ENCODE measurements at places on chromosomes 3 and 15.
A peak's percentile ranks its signal among the peaks of the same experiment; 100 is the strongest.

GRCh38 chr3:16765661-16766060 lies 119.1 kb upstream of the PLCL2 start:
- no peak for DNase-seq

GRCh38 chr3:66620296-66620695 lies 119.5 kb upstream of the LRIG1 start:
- DNase-seq: no peak

- no peak for DNase-seq
These were observed 3.6 kb downstream of the KAT2B start for GRCh38 chr3:20043825-20044224.

DNA sequence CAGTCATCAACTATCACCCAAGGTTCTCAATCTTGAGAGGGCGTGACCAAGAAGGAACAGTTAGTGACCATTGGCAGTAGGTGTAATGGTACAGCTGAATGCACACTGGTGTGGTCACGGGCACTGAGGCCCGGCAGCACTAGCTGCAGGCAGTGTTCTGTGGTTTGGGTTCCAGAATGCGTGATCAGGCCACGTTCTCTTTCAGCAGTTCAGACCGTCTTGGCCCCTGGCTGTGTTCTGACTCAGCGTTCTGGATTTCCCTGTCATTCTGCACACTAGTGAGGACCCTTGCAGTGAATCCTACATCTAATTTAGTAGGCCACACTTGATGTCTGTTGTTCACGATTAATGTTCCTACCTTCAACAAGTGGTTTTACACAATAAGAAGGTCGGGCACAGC lies 220.5 kb upstream of the SLCO3A1 start:
- DNase-seq: no peak

DNA sequence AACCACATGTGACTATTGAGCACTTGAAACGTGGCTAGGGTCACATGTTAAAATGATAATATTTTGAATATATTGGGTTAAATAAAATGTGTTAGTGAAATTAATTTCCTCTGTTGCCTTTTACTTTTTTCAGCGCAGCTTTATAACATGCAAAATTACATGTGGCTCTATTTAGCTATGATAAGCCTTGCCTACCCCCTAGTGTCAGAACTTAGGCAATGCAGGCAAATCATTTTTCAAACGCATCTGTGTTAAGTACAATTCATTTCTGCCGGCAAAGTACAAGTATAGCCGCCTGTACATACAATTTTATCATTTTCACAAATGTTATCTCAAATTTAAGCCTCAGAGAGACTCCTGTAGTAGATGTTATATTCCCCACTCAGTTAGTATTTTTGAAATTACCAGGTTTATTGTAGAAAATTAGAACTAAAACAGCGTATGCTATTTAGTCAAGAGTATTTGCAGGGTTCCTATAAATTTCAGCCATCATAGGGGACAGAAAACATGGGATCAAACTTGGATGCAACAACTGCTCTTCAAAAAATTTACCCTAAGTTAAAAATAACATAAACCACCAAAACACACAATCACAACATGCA lies 56.1 kb downstream of the TAFA4 start:
- DNase-seq: peak; percentile 21

- DNase-seq: no peak
These were observed 108.8 kb downstream of the MITF start for GRCh38 chr3:69848113-69848512.

GRCh38 chr3:64445109-64445943 lies 220.1 kb upstream of the PRICKLE2 start:
- DNase-seq: no peak

DNA sequence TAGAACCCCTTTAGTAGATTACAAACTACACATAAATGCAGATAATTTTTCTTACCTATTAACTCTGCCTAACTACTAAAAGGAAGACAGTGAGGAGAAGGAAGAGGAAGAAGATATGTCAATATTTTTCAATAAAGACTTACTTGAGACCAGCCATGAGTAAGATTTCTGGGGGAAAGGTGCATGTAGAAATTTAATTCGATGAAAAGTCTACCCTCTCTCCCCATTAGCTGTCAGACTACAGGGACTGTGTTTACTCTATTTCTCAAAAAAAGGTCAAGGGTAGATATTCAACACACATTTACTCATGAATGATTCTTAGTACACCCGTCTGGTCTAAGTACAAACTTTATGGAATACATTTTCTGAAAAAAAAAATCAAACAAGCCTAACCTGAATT lies 6.8 kb downstream of the TSPAN3 start:
- no peak for DNase-seq

- no peak for DNase-seq
These were observed 32.9 kb downstream of the CD200R1L start for GRCh38 chr3:112813723-112814171.

GRCh38 chr15:31305375-31305774 lies 21.3 kb upstream of the KLF13 start:
- no peak for DNase-seq

GRCh38 chr3:189014526-189014925 lies 157.2 kb upstream of the TPRG1 start:
- no peak for DNase-seq

- DNase-seq: no peak
These were observed 79.4 kb upstream of the CNTN3 start for GRCh38 chr3:74693696-74694393.

DNA sequence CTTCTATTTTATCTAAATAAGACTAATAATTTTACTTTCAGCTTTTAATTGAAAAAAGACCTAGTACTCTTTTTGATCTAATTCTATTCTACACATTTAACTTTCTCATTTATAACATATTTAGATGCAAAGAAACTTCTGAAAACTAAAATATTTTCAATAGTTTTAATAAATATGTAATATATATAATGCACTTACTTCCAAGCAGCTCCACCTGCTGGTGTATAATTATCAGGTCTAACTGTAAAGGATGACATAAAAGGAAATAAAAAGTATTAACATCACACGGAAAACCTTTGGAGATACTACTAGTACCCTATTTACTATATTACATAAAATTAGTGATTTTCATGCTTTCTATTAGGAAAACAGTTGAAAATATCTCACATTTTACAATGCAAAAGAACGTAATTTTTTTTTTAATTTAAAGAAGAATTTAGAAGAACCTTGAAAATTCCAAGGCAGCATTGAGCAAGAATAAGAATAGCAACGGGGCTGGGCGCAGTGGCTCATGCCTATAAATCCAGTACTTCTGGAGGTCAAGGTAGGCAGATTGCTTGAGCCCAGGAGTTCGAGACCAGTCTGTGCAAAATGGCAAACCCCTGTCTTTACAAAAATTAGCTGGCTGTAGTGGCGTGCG lies 10.2 kb downstream of the PLSCR5 start:
- DNase-seq: peak; percentile 4

DNA sequence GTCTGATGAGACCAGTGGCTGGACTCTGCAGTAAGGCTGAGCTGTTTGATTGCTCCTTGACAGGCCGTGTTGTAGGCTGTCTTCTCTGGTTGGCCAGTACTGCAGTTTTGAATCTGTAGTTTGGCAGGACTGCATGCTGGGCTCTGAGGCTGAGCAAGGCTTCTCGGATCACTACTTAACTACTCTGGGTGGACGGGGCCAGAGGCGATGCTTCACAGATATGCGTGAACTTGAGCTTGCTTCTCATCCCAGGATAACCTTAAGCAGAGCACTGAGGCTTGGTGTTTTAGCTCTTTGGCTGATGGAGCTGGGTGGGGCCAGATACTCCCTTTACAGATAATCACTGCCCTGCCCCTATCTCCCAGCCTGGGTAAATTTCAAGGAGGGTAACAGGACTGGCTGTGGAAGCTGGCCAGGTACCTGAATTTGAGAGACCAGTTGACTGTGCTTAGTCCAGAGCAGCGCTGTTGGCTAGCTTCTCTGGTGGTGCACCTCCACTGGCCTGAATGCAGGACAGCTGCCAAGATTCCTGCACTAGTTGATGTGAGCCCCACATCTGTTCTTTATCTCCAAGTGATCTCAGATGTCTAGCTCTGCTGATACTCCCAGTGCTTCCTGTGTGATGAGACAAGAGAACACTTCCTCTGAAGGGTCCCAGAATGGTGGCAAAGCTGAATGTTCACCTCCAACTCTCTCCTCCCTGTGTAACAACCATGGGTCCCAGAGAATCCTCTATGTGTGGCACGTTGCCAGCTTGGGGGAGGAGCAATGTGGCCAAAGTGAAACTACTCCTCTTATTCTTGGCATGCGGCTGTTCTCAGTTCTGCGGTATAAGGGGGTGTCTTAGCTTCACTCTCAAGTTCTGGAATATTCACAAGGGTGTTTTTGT lies 37.9 kb downstream of the RPL39L start:
- no peak for DNase-seq

DNA sequence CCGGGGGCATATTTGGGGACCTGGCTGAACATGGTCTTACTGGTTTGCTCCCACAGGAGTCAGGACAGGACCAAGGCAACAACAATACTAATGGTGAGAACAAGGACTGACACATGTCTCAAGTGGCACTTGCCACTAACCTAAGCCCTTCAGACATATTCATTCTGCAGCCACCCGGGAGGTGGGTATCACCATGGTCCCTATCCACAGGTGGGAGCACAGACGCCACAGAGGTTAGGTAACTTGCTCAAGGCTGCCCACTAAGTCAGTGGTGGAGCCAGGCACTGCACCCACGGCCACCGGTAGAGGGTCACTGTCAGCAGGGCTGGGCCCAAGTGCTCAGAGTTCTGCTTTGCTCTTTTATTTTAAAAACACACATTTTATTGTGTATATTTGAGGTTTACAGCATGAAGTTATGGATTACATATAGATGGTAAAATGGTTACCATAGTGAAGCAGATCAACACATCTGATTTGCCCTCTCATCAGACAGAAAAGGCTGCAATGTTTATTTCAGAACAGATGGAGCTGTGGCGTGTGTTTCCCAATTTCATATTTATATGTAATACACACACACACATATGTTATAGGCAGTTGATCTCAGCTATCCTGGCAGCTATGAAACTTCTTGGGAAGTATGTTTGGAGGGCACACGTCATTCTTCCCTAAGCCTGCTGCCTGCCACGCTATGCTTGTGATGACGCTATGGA lies 30.0 kb upstream of the SLC41A3 start:
- peak; percentile 82 for DNase-seq

DNA sequence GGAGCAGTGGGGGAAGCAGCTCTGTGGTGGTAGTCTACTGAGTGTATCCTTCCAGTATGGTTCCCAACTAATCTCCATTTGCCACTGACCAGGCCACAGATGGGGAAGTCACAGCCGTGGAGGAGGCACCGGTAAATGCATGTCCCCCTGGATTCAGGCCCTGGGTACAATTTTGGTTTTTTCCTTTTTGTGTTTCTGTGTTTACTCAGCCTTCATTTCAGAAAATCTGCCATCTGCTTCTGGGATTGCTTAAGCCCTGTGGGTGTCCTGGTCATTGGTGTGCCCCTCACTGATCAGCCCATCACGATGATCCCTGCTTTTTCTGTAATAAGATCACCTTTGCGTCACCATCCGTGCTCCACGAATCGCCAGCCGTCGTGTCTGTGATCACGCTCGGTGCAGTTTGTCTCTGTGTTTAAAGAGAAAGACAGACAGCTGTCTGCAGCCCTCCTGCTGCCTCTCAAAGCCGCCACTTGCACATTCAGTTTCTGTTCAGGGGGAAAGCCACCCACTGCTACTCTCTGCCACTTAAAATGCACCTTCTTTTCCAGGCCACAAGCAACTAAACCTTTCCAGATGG lies 68.9 kb downstream of the DNASE1L3 start:
- DNase-seq: no peak

DNA sequence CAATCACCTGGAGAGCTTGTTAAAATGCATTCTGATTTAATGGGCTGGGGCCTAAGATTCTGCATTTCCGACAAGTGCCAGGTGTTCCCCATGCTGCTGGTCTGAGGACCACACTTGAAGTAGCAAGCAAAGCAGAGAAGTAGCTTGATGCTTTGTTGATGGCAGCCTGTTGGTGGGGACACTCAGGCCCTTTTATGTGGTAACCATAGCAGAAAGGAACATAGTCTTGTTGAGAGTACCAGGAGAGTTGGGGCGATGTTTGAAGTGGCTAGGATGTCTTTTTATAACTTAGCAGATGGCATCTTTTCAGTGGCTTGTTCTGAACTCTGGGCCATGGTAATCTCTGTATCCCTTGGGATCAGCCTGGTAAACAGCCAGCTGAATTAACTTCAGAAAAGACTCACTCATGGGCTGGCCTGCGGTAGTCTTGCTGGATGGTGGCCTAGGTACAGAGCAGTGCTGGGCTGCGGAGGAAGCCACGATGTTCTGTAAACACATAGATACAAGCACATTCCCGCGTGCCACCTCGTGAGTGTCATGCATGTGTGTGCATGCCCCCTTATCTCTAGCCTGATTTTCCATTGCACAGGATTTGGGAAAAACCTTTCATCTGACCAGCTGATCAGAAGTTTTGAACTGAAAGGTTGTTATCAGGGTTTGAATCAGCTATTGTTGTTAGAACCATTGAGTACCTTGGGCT lies 292.4 kb upstream of the LRRFIP2 start:
- peak; percentile 32 for DNase-seq

GRCh38 chr15:58138106-58138505 lies at the start of gene AQP9:
AQP9 (plus strand) TSS chr15:58138381; CDS start chr15:58138566, 185 bp downstream.
- no peak for DNase-seq

GRCh38 chr3:194267744-194268653 lies 83.1 kb downstream of the CPN2 start:
- no peak for DNase-seq

DNA sequence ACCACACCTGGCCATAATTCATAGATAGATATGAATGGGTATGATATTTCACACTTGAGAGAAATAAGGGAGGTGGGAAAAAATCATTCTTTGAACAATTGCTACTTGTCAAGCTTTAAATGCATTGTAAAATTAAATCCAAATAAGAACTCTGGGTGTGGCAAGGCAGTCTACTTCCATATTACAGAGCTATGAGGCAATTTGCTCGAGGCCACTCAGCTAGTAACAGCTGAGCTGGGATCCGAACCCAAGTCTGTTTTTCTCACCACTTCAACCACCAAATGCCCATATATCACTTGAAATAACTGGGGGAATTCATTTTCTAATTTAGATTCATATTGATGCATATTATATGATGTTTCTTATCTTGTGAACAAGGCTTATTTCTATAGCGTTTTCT lies 482.2 kb upstream of the ADAMTS9 start:
- no peak for DNase-seq

DNA sequence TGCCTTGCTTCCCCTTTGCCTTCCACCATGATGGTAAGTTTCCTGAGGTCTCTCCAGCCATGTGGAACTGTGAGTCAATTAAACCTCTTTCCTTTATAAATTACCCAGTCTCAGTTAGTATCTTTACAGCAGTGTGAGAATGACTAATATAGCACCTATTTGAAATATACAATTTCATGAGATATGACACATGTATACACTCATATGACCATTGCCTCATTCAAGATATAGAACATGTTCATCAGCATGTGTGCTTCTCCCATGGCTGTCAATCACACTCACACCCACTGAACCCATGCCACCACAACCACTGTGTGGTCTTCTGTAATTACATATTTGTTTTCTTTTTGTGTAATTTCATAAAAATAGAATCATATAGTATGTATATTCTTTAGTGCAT lies 599.5 kb upstream of the EPHA6 start:
- DNase-seq: no peak
